Upper lobe of left lung (tissue), 6 donors: ENCODE measurements at places on chromosomes 16 and 17. TPM values are rescaled to one million over a fixed set of nuclear protein-coding genes. Genes with fewer than 3 reads are reported as not detected.

- no peak for DNase-seq
- no peak overlapping the region for H3K27ac ChIP-seq
- H3K4me1 ChIP-seq = no peaks in the 10 kb centered on the region
- no peak overlapping the region for H3K4me3 ChIP-seq
- no peaks in the 10 kb centered on the region for H3K36me3 ChIP-seq
- H3K27me3 ChIP-seq = no peaks in the 10 kb centered on the region
Observed at GRCh38 chr17:45009676-45010467, 41.6 kb downstream of the DCAKD start.

TBC1D3G gene
- total RNA-seq = not detected

CCL8 gene
- total RNA-seq = 0.29 TPM

DNA sequence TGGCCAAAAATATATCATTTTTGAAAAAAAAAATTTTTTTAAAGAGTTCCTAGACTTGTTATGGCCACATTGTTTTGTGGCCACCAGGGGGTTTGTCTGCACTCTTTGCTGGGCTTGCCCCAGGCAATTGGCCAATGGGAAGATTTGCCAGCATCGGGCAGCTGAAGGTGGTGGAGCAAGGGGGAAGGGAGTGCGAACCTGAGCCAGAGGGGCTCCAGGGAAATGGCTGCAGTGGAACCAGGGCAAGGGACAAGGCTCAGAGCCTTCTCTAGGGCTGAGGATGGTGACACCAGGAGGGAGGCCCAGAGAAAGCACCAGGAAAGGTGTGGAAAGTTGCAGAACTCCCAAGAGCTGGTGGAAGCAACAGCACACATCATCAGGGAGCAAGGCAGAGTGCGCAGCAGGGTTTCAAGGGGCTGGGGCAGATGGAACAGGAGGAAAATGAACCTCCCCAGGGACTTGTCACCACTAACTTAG is 15.5 kb upstream of the CMIP start:
- no peaks in the 10 kb centered on the region for H3K4me1 ChIP-seq
- peak; percentile 46 for DNase-seq
- H3K36me3 ChIP-seq = no peaks in the 10 kb centered on the region
- H3K27me3 ChIP-seq = no peaks in the 10 kb centered on the region

PRSS36 gene
- 61.8 TPM for total RNA-seq

- peak overlapping the region; percentile 78 for H3K27ac ChIP-seq
- peaks cover 5% of the 10 kb centered on the region for H3K36me3 ChIP-seq
- no peaks in the 10 kb centered on the region for H3K27me3 ChIP-seq
- H3K4me1 ChIP-seq = peaks cover 28% of the 10 kb centered on the region
Observed at GRCh38 chr17:79997011-79997660, 38.5 kb downstream of the TBC1D16 start.

DNA sequence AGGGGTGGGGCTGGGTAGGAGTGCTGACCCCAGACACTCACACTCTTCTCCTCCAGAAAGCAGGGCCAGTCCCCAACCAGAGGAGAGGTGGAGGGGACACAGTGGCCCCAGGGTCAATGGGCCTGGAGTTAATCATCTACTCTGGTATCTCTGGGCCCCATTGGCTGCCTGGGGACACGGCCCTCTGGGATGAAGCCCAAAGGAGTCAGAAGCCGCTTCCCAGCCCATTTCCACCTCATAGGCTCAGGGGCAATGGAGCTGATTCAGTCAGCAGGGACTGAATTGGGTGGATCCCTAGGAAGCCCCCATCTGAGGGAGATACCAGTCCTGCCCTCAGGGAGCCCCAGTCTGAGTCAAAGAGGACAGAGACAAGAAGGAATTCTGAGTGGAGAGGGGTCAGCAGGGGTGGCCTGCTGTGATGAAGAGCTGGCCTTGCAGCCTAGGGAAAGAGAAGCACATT is 2.9 kb upstream of the NAGS start:
- DNase-seq = no peak
- H3K36me3 ChIP-seq = no peaks in the 10 kb centered on the region
- H3K27ac ChIP-seq = no peak overlapping the region
- no peak overlapping the region for H3K4me3 ChIP-seq
- H3K4me1 ChIP-seq = peaks cover 21% of the 10 kb centered on the region

DNA sequence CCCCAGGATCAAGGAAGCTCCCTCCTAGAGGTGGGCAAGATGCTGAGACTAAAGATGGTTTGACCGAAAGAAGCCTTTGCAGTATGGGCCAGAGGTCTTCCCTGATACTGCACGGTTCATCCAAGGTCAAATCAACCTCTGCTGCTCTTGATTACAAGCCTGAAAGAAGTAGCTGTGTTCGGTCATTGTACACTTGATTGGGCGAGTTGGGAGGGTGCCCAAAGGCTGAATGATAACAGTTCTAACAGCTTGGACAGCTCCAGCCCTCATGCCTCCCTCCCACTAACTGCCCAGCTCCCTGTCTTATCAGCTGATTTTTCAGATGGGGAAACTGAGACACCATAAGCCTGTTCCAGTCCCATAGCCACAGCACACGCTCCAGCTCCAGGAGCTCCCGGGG is 42.8 kb downstream of the ABCC12 start:
- H3K4me1 ChIP-seq = no peaks in the 10 kb centered on the region
- H3K36me3 ChIP-seq = no peaks in the 10 kb centered on the region
- no peak for DNase-seq
- no peak overlapping the region for H3K4me3 ChIP-seq
- no peak overlapping the region for H3K27ac ChIP-seq

- H3K27me3 ChIP-seq = no peaks in the 10 kb centered on the region
- peak overlapping the region; percentile 95 for H3K27ac ChIP-seq
- H3K4me1 ChIP-seq = peaks cover 23% of the 10 kb centered on the region
- DNase-seq = no peak
- no peaks in the 10 kb centered on the region for H3K36me3 ChIP-seq
Observed at GRCh38 chr17:64392300-64392699, 1.6 kb upstream of the PECAM1 start.

CTRB2 gene
- not detected for total RNA-seq

GRCh38 chr17:53101706-53102105 is 721.0 kb upstream of the KIF2B start:
- no peak overlapping the region for H3K4me3 ChIP-seq
- H3K4me1 ChIP-seq = no peaks in the 10 kb centered on the region
- no peak for DNase-seq
- H3K27ac ChIP-seq = no peak overlapping the region
- no peaks in the 10 kb centered on the region for H3K27me3 ChIP-seq
- H3K36me3 ChIP-seq = no peaks in the 10 kb centered on the region

TMC5 gene
- total RNA-seq = 74.7 TPM

- H3K27me3 ChIP-seq = no peaks in the 10 kb centered on the region
- no peak overlapping the region for H3K27ac ChIP-seq
Observed at GRCh38 chr16:76195648-76196047, 81.6 kb upstream of the CNTNAP4 start.

GRCh38 chr17:40485851-40486521 is 15.4 kb downstream of the TNS4 start:
- no peak overlapping the region for H3K4me3 ChIP-seq
- no peaks in the 10 kb centered on the region for H3K27me3 ChIP-seq
- H3K4me1 ChIP-seq = peaks cover 28% of the 10 kb centered on the region
- peak overlapping the region; percentile 35 for H3K27ac ChIP-seq
- no peak for DNase-seq
